ENCODE measurements at places on chromosomes 1 and 21. TPM values are rescaled to one million over a fixed set of nuclear protein-coding genes. Genes with fewer than 3 reads are reported as not detected.
A peak's percentile ranks its signal among the peaks of the same experiment; 100 is the strongest.

GRCh38 chr1:179369751-179370341 is 4.1 kb downstream of the AXDND1 start:
- peak; percentile 81 for DNase-seq

DNA sequence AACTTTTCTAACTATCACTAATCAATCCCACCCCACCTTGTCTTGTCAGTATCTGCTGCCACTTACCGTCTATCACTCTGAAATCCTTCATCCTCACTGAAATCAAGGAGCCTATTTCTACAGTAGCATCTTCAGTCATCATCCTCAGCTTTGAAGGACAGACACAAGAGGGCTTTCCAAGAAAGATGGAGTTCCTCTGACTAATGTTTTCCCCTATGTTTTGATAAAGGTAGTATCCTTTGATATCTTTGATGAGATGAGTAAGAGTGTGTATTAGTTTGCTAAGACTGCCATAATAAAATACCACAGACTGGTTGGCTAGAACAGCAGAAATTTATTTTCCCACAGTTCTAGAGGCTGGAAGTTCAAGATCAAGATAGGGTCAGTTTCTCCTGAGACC is 101.8 kb upstream of the VAV3 start:
- DNase-seq: no peak

DNA sequence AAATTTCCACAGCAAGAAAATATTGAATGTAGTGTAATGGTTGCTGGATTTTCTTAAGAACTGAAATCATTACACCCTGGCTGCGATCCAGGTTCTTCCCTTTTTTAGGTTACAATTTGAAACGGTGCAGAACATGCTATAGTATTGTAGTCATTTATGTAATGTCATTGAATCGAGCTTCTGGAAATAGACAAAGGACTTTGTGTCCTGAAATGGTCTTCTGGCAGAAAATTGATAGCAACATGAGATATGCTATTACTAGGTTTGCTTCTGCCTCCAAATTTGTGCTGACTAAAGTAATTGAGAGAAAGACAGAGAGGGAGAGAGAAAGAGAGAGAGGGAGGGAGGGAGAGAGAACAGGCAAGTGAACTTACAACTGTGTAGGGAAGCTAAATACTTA is 146.2 kb upstream of the NFIA start:
- no peak for DNase-seq

DNA sequence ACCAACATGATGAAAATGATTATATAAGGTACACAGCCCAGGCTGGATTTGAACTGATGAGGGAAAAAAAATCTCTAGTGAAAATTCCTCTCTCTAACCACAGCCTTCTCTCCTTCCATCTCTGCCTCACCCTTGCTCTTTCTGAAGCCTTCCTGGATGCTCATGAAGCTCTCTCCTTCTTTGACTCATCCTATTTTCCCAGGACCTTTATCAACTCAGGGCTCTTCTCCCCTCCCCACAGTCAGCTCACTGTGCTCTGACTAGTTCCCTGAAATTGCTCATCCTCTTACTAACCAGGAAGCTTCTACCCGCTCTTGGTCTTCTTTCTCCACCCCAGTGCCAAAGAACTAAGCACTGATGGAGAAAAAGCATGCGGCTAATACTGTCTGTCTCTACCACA is 46.4 kb upstream of the ERG start:
- peak; percentile 40 for DNase-seq

GRCh38 chr1:15682936-15683341 is 1.2 kb upstream of the PLEKHM2 start:
- DNase-seq: no peak

- DNase-seq: no peak
Measured at GRCh38 chr1:8727809-8728213, 89.6 kb downstream of the RERE start.

- peak; percentile 66 for DNase-seq
Measured at GRCh38 chr1:197356723-197357533, 88.9 kb downstream of the CRB1 start.

GRCh38 chr1:231040800-231041718 is 1.0 kb upstream of the FAM89A start:
- DNase-seq: peak; percentile 50

DNA sequence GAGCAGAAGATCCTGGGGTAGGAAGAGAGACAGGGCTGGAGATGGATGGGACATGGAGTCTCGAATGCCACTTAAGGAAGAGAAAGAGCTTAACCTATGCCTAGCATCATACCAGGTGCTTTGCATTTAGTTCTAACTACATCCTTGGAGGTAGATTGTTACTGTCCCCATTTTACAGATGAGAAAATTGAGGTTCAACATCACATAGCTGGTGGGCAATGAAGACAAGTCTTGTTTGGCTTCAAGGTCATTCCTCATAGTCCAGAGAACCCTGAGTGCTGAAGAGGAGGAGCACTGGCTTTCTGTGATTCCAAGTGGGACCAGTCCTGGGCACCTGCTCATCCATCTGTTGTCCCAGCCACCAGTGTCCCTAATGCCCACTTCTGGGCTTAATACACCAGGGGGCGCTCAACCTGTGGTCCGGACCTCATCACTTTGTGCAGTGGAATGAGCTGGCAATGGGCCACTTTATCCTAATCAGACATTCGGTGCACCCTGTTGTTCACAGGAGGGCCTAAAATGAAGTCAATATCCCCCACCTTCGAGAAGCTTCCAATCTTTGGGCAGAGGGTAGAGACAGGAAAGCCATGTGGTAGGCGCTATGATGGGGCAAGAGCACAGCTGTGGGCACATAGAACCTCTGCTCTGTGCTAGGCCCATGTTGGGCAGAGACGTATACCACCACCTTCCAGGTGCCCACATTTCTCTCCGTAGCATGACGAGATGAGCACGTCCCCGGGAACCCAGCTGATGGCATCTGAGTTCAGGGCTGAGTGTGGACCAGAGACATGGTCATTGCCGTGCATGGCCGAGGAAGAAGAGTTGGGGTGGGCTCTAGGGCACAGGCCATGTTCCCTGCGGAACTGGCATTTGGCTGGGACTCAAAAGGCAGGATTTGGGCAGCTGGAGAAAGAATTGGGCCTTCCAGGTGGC is 9.2 kb downstream of the RPS6KA1 start:
- no peak for DNase-seq

- no peak for DNase-seq
Measured at GRCh38 chr1:68974447-68974846, 477.6 kb upstream of the DEPDC1 start.

DNA sequence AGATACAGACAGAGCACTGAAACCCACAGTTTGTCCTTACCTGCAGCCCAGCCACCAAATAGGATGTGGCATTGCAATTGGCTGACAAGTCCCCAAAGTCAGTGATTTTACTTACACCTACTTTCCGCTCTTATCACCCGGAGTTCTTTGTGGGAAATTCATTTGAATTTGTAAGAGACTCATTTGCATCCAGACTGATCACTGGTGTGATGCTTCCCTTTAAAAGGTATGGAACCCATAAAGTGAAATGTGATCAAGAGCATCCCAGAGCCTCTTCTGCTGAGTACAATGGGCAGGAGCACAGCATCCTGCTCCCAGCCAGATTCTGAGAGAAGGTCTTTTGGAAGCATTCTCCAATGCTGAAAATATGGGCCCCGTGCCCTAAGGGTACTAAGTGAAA is 161.4 kb downstream of the DAB1 start:
- no peak for DNase-seq

GRCh38 chr1:181334724-181335123 is 148.6 kb upstream of the CACNA1E start:
- no peak for DNase-seq

GRCh38 chr1:158654086-158654485 is 32.4 kb downstream of the SPTA1 start:
- no peak for DNase-seq

- no peak for DNase-seq
Measured at GRCh38 chr1:192516776-192517297, 58.7 kb upstream of the RGS1 start.

DNA sequence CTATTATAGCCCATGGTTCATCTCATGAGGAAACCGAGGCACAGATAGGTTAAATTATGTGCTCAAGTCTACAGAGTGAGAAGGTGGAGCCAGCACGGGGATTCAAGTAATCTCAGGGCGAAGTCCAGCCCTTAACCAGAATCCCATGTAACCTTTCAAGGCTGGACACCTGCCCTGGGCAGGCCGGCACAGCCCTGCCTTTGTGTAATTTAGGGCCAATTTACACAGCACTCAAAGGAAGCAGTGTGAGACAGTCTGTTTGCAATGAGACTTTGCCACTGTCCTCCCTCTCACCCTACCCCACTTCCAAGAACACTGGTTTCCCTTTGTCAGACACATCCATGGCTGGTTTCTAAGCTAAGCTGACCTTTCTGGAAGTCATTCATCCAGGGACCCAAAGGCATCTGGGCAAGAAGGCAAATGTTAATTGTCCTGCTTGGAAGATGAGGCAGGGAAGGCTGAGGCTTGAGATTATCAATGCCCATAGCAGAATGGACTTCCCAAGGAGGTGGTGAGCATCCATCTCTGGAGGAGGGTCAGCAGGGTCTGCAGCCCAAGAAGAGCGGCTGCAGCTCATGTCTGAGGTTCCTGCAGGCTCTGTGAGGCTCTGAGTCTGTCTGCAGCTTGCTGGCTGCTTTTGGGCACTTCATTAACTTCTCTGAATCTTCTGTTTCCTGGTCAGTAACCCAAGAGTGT is 159.2 kb downstream of the TRABD2B start:
- peak; percentile 30 for DNase-seq

DNA sequence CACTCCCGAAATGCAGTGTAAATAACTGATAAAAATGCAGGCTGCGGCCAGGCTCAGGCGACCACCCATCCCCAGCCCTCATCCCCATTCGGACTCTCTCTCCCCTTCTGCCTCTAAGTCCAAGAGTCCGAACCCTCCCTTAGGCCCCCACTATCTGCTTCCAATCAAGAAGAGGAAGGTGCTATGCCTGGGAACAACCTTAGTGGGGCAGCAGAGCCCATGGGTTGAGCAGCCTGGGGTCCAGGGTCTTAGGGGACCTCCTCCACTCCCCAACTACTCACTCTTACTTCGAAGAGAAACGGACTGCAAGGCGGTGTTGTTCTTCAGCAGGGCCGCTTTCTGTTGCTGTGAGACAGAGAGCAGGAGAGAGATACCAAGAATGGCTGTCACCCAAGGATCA is 12.2 kb downstream of the ARHGEF2 start:
- DNase-seq: no peak

DNA sequence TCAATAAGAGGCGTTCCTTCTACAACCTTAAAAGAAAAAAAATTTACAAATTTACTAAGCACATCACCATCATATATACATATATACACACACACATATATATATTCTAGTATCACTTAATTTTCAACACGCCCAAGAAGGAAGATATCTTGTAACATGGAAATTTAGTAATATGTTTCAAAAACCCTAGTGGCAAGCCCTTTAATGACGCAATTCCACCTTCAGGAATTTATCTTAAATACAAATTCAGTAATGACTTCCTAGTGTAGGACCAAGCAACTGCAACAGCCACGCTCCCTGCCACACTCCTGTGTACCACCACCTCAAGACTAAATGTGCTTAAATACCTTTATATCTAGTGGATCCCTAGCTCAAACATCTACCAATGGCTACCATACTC is 12.5 kb downstream of the LBR start:
- no peak for DNase-seq

- no peak for DNase-seq
Measured at GRCh38 chr1:38865112-38865715, 5.6 kb upstream of the RRAGC start.

- no peak for DNase-seq
Measured at GRCh38 chr1:2009101-2010053, 5.8 kb upstream of the CFAP74 start.

- DNase-seq: no peak
Measured at GRCh38 chr1:56696663-56697062, 51.5 kb downstream of the PRKAA2 start.

- DNase-seq: no peak
Measured at GRCh38 chr1:229563241-229563640, 4.7 kb upstream of the ABCB10 start.

DNA sequence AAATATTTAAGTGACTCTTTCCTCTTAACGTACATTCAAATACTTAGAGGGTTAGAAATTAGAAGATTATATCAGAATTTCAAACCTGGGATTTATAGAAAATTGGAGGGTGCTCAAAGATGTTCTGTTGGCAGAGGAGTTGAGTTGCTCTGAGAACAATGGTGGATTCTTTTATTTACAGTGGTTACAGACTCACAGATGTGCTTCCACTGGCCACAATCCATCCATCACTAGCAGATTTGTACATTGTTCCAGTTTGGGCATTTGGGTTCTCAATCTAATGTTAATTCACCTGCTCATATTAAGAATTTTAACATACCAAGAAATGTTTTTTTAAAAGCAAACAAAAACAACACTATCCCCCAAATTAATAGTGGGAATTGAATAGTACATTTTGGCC is 23.5 kb downstream of the DNAJC6 start:
- no peak for DNase-seq

DNA sequence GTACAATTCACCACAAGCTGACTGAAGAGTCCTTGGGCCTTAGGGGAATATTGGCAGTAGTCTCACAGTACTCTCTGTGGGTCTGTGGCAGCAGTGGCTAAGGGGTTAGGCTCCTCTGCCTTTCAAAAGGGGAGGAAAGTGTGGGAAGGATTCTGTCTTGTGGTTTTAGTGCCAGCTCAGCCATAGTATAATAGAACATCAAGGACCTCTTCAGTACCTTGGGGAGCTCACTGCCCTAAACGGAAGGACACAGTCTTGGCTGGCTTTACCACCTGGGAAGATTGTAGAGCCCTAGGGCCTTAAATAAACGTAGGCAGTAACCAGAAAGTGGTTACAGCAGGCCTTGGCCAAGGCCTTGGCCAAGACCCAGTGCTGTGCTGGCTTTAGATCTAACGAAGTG is 265.7 kb downstream of the COL11A1 start:
- DNase-seq: no peak

CFHR1 gene
- total RNA-seq: 58.2 TPM

WDR64 gene
- total RNA-seq: 0.07 TPM

SGIP1 gene
- 20.2 TPM for total RNA-seq

KIF2C gene
- 5.8 TPM for total RNA-seq

TRIM17 gene
- total RNA-seq: 2.4 TPM

MNDA gene
- total RNA-seq: not detected

PLA2G5 gene
- 24.9 TPM for total RNA-seq

CADM3 gene
- 0.36 TPM for total RNA-seq

PCP4L1 gene
- total RNA-seq: 2.6 TPM

S100A8 gene
- not detected for total RNA-seq

FMO3 gene
- 1.6 TPM for total RNA-seq

THEM5 gene
- total RNA-seq: not detected

TMEM79 gene
- 3.4 TPM for total RNA-seq

SPRR2B gene
- total RNA-seq: not detected

NR1I3 gene
- 2.6 TPM for total RNA-seq

GJA9 gene
- not detected for total RNA-seq

All from hepatocyte (in vitro differentiated cells).